ENCODE measurements at places on chromosomes 1 and 21.

DNA sequence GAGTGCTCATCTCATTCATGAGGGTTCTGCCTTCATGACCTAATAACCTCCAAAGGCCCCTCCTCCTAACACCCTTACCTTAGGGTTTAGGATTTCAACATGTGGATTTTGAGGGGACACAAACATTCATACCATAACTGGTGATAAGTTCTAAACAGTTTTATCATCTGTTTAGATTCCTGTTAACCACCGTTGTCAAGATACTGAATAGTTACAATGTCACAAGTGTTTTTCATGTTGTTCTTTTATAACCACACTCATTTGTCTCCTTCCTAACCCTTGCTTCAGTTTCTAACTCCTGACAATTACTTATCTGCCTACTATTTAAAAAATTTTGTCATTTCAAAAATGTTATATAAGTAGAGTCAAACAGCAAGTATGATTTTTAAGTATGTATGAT is 86.0 kb downstream of the NCAM2 start:
- DNase-seq: no peak

GRCh38 chr1:15283526-15283925 is 36.5 kb downstream of the FHAD1 start:
- DNase-seq: no peak

DNA sequence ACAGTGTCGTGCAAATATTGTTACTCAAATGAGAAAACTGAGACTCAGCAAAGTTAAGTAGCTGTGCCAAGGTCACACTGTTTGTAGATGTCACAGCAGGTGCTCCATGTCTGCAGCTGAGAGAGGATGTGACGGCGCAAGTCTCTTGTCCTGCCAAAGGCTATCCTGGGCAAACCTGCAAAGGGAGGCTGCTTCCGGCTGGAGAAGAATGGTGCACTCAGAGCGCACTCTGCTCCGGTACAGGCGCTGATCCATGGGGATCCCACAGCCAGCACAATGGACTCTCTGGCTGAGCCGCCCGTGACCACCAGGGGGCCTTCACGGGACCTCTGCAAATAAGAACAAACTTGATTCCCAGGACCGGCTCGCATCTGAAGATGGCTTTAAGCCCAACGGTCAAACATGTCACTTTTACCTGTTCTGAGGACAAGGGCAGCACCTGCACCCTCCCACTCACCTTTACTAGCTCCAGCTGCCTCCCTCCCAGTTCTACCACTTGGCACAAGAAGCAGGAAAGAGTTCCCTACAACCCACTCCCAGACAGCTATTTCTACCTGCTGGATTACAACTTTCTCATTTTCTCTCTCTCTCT is 21.9 kb downstream of the RD3 start:
- DNase-seq: peak; percentile 91

GRCh38 chr1:84202126-84202525 is 58.1 kb downstream of the PRKACB start:
- no peak for DNase-seq

DNA sequence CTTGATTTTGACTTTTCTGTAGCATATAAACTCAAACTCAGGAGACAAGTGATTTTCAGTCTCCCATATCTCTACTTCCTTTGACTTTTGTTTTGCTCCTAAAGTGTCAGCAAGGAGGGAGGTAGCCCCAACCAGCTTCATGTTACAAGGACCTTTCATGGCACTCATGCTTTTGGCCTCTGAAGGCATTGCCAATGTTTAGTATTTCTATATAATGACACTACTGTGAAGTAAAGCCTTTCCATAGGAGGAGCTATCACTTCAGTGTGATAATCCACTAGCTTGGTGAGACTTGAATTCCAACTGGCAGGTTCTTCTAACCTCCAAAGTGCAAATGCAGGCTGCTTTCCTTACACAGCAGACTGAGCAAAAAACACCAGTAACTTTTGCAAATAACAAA is 14.4 kb downstream of the COLGALT2 start:
- no peak for DNase-seq

DNA sequence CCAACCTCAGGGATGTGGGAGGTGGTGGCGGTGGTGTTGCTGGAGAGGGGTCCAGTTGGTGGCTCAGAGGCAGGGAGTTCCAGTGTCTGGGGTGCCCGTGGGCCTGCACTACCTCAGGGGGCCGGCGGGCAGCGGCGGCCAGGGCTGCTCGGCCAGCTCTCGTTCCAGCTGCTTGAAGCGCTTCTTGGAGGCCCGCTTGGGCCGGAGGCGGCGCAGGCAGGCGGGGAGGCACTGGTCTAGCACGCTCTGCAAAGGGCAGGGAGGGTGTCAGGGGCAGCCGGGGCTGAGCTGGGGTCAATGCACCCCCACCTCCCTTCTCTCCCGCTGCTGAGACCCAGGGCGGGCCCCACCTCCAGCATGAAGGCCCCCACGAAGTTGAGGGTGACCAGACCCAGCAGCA is 5.7 kb upstream of the MFAP2 start:
- DNase-seq: no peak

DNA sequence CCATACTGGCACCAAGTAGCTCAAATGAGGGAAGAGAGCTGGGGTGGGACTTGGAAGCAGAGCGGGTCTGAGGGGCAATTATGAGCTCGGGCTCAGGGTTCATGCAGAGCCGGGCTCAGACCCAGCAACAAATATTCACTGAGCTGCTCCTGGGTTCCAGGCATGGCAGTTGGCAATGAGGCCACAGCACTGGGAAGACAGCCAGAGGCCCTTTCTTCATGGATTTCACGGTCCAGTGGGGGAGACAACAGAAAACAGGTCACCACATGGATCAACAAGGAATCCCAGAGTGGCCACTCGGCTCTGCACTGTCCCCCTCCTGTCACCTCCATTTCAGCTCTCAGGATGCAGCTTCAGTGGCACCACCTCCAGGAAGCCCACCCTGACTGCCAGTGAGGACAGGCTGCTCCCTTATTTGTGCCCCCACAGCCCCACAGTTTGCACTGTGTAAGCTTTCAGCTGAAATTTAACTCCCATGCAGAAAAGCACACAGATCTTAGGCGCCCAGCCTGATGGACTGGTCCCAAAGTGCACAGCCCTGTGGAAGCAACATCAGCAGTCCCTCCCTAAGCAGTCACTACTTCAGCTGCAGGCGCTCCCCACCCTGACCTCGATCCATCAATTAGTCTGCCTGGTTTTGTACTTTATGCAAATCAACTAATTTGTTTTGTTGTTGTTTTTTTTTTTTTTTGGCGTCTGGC is 22.4 kb downstream of the ARHGEF19 start:
- DNase-seq: no peak

GRCh38 chr1:119743308-119743707 is 25.4 kb downstream of the HMGCS2 start:
- no peak for DNase-seq

- peak; percentile 36 for DNase-seq
These were observed 237.5 kb downstream of the TTLL7 start for GRCh38 chr1:83761167-83762038.

- no peak for DNase-seq
These were observed 126.3 kb downstream of the CASZ1 start for GRCh38 chr1:10670190-10670589.

- DNase-seq: peak; percentile 69
These were observed 41.2 kb downstream of the RRAGC start for GRCh38 chr1:38818175-38818976.

DNA sequence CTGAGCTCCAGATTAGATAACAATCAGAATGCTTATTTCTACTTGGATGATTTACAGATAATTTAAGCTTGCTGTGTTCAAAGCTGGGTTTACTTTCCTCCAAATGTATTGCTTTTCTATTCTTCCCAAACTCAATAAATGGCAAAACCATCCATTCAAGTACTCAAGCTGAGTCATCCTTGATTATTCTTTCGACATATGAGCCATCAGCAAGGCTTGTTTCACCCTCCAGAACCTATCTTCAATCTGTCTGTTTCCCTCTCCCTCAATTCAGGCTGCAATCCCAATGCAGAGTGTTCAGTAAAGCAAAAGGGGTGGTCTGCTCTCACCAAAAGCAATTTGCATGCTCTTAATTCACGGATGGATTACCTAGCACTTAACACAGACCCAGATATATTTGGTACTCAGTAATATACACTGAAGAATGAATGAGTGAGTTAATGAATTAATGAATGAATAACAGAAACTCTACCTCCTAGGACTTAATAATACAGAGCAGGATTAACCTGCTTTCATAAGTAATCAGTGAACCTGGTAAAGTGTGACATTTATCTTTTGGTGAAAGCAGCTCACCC is 41.9 kb downstream of the DDR2 start:
- no peak for DNase-seq

- no peak for DNase-seq
These were observed 3.1 kb upstream of the RGS13 start for GRCh38 chr1:192632641-192633532.

DNA sequence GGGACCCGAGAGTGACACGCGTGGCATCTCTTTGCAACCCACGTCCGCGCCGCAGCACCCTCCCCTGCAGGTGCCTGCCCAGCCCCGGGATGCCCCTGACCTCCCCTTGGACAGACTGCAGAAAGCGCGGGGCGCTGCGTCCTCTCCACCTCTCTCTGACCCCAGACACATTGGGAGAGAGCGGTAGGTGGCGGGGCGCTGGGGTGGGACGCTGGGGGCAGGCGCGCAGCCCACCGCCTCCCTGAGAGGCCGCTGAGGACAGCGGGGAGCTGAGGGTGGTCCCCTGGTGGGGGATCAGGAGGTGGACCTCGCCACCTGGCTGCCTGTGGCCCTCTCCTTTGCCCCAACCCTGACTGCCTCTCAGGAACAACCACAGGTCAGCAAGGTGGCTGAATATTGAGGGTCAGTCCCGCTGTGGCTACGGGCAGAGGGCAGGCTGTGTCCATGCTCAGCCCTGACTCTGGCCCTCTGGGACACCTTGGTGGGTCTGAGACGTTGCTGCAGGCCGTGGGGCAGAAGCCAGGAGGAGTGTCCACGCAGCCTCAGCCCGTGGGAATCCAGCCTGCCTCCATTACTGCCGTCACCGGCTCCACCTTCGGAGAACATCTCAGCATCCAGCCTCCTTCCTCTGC is 761 bp upstream of the UBE2J2 start:
- DNase-seq: no peak

DNA sequence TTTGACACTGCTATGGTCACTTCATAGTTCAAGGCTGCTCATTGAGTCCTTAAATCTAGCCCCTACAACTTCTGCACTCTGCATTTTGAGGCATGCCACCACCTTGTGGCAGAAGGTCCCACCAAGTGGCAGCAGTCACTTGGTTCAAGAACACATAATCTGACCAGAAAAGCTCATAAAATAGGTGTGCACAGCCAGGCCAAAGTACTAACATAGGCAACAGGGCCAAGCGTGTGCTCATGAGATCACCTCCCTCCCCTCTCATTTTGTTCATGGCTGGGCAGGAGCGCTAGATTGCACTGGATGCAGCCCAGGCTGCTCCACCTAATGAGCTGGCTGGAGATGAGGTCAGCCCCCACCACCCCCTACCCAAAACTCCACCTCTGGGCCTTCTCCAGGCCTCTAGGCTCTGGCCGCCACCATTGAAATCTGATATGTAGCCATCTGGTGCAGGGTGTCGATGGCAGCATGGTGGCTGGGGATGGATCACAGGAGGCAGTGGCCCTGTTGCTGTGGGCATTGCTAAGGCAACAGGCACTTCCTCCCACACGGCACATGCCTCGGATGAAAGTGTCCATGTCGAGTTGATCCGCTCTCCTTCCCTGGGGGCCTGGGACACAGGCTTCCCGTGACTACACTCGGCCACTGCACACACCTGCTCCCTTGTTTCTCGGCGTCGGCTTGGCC is 193.2 kb downstream of the TRABD2B start:
- peak; percentile 84 for DNase-seq

DNA sequence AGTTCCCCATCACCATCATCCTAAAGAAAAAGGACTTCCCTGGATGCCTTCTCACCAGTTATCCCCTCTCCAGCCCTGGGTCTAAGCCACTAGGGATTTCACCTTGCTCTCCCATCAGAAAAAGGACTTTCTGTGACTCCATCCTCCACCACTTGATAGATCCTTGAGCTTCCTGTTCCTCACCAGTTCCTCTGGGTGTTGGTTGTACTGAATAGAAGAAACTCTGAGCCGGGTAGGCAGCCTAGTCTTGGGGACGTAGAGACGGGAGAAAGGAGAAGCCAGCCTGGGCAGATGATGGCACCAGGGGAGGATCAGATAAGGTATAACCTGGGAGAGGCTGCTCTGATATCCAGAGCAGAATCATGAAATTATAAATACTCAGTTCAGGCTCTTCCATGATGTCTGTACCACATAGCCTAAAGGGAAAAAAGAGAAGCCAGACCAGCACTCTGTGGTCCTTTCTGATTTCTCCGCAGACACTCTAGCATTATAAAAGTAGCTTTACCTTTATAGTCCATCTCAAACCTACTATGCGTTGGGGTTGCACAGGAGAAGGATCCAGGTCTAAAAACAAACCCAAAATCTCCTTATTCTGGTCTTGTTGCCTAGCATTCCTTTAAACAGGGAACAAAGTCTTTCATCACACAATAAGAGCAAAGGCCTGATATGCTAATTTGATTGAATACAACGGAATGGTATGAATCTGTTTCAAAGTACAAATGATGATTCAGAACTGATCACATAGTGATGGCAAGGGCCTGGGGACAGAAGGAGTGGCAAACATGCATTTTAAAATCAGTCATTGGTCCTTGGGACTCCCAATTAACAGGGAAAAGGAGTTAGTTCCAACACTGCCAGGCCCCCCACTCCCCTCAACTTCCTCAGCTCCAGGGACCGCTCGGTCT is 1.2 kb upstream of the CD34 start:
- no peak for DNase-seq

DNA sequence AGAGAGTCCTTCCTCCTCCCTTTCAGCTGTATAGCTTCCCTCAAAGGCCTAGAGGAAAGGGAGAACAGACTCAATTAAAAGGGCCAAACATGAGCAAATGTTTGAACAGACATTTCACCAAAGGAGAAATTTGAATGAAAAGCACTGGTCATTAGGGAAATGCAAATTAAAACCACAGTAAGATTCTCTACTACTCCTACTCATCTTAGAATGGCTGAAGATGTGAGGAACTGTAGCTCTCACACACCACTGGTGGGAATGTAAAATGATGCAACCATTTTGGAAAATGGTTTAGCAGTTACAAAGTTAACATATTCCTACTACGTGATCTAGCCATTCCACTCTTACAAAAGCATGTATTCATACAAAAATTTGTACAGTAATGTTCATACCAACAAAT is 253.0 kb upstream of the HOOK1 start:
- no peak for DNase-seq

DNA sequence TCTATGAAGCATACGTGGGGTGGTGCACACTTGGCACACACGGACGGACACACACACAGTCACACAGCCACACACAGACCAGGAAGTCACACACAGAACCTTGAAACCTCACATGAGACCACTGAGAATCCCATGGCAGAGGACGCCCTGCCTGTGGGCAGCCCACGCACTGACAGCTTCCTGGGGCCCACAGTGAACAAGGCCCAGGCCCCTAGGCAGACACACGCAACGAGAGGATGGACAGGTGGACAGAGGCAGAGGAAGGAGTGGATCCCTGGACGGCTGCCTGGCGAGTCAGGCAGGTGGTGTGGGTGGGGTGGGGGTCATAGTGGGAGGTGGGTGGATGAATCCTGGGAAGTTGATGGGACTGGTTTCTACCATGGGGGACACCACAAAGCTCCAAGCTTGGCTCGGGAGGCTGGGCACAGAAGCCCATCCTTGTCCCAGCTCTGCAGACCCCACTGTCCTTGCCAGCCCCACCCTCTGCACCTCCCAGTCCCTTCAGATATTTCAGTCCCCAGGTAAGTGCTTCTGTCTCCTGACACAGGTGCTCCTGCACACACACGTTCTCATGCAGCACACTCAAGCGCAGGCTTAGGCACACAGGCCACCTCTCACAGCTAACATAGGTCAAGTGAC is 49.1 kb downstream of the WNT9A start:
- DNase-seq: no peak

GRCh38 chr1:198096390-198096789 is 60.4 kb upstream of the NEK7 start:
- no peak for DNase-seq

GRCh38 chr1:236275586-236275985 is 6.2 kb downstream of the ERO1B start:
- no peak for DNase-seq
